Large intestine (tissue), 12 donors: ENCODE measurements at places on chromosomes 1 and 21. TPM values are rescaled to one million over a fixed set of nuclear protein-coding genes. Genes with fewer than 3 reads are reported as not detected.

Gene ADORA1
- polyA plus RNA-seq, result 0.55 TPM

Gene RGS8
- polyA plus RNA-seq, result 0.19 TPM

Gene CRTC2
- 37.9 TPM for polyA plus RNA-seq

Gene PIGR
- 23.7 TPM for polyA plus RNA-seq

Gene LMX1A
- 1.3 TPM for polyA plus RNA-seq

Gene SNRPE
- 150 TPM for polyA plus RNA-seq

Gene UCK2
- polyA plus RNA-seq, result 22.5 TPM

Gene MTOR
- 27.5 TPM for polyA plus RNA-seq

Gene SFN
- 6.9 TPM for polyA plus RNA-seq

Gene ZNF683
- 0.27 TPM for polyA plus RNA-seq

Gene LAMC2
- polyA plus RNA-seq, result 33.4 TPM

DNA sequence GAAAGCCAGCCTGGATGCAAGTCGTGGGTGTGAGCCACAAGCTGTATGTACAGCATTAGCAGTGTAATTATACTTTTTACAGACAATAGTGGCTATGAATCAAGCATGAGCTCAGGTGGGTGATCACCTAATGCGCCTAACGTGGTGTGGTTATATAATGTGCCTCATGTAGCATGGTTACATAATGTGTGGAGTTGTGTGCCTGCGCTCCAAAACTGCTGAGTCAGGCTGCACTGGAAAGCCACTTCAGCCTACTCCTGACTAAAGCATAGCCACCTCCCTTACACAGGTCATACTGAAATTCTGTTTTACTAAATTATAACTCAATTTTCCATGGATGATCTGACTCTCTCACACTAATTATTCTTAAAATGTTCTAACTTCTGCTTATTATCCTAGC, 69.8 kb downstream of the KCNT2 start:
- no peak for DNase-seq

- peak; percentile 66 for DNase-seq
Measured at GRCh38 chr1:61204528-61204927, 122.2 kb downstream of the NFIA start.

GRCh38 chr1:178644308-178645120, 80.5 kb upstream of the RALGPS2 start:
- DNase-seq, result peak; percentile 54

DNA sequence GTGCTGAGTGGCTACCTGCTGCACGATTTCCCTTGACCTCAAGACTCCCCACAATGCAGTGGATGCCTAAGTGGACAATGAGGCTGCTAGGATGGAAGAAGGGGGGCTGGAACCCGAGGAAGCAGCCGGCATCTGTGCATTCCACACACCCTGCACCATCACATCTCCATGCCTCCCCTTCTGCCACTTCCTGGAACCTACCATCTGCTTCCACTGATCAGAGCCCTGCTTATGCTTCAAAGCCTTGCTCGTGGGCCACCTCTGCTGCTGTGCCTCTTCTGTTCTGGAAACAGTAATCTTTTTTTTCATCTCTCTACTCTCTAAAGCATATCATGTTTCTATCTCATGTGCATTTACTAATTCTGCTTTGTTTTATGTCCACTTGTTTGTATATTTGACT, 66.2 kb upstream of the WDR26 start:
- no peak for DNase-seq

DNA sequence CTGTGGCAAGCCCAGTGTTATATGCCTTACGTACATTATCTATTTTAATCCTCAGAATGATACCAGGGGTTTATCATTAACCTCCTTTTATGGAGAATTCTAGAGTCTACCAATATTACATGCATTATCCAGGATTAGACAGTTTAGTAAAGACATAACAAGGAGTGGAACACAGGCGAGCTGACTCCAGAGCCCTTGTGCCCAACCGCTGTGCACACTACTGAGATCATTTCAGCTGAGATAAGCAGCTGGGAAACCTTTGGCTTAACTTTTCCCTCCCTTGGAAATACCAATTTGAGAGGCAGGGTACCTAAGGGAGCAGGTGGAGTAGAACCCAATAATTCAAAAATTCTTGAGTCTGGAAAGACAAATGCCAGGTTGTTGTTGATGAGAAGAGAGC, 59.8 kb upstream of the ATP1B1 start:
- peak; percentile 57 for DNase-seq

GRCh38 chr1:218553197-218553596, 208.1 kb downstream of the TGFB2 start:
- no peak for DNase-seq

- DNase-seq, result peak; percentile 36
Measured at GRCh38 chr1:201149400-201149799, 4.9 kb downstream of the TMEM9 start.

DNA sequence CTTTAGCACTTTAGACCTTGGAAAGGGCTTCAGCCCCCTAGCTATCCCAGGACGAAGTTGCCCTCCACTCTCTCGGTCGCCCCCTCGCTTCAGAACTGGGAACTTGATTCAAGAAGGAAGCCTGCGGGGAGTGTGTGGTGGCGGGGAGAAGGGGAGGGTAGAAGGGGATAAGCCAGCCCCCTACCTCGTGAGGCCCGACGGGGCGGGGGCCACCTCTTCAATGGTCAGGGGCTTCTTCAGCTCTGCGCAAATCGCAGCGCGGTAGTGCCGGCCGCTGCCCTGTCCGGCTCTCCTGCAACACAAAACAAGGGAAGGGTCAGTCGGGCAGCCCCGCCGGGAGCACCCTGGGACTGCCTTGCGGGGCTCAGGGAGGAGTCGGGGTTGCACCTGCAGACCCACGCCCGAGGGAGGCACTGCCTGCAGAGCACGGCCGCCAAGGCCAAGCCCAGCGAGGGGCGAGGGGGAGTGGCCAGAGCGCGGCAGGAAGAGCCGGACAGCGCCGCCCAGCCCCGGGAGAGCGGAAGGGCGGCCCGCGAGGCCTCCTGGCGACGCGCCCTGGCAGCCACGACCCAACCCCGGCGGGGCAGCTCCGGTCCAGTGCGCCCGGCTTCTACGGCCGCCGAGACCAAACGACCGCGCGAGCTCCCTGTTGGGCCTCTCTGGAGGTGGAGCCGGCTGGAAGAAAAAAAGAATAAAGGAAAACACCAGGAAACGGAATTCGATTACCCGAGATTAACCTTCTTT, 56.2 kb upstream of the RASAL2 start:
- DNase-seq, result peak; percentile 88

DNA sequence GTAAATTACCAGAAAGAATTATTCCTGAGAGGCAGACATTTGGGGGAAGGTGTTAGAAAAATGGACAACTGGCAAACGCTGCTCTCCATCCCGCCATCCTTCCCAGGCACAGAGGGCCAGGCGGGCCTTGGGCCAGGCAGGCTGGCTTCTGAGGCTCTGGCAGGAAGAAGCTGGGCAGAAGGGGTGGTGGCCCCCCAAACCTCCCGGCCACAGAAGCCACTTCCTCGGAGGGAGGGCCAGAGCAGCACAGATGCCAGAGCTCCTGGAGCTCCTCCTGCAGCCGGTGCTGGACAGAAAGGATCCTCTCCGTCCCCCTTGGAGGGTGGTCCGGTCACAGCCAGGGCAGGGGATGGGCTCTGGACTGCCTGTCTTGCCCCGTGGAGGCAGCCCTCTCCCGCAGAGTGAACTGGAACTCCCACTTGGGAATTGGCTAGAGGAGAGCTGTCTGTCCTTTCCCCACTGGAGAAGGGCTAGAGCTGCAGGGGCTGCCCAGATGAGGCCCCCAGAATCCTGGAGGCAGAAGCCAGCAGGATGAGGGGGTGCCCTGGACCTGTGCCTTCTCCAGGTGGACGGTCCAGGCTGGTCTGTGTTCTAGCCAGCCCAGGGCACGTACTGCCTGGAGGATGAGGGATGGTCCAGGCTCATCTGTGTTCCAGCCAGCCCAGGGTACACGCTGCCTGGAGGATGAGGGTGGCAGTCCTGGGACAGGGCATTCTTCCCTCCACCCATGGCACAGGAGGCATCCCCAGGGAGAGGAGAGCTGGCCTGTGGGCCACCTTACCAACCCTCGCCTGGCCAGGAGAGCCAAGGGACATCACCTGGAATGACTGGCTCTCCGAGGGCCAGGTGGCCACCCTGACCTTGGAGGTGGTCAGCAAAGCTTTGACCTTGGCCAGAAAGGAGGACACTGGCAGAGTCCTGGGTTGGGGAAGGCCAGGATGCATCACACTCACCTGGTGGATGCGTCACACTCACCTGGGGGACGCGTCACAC, 47.4 kb upstream of the ACTRT2 start:
- no peak for DNase-seq

DNA sequence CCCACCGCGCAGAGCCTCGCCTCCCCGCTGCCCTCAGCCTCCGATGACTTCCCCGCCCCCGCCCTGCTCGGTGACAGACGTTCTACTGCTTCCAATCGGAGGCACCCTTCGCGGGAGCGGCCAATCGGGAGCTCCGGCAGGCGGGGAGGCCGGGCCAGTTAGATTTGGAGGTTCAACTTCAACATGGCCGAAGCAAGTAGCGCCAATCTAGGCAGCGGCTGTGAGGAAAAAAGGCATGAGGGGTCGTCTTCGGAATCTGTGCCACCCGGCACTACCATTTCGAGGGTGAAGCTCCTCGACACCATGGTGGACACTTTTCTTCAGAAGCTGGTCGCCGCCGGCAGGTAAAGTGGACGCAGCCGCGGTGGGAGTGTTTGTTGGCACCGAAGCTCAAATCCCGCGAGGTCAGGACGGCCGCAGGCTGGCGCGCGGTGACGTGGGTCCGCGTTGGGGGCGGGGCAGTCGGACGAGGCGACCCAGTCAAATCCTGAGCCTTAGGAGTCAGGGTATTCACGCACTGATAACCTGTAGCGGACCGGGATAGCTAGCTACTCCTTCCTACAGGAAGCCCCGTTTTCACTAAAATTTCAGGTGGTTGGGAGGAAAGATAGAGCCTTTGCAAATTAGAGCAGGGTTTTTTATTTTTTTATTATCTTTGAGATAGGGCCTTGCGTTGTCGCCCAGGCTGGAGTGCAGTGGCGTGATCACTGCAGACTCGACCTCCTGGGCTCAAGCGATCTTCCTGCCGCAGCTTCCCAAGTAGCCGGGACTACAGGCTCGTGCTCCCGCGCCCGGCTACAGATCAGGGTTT, at the start of gene PMF1:
TSS of gene PMF1 (plus strand) at position 175 of the 811 bp plus-strand sequence. CDS start at position 184, 9 bp downstream.
- DNase-seq, result peak; percentile 96

DNA sequence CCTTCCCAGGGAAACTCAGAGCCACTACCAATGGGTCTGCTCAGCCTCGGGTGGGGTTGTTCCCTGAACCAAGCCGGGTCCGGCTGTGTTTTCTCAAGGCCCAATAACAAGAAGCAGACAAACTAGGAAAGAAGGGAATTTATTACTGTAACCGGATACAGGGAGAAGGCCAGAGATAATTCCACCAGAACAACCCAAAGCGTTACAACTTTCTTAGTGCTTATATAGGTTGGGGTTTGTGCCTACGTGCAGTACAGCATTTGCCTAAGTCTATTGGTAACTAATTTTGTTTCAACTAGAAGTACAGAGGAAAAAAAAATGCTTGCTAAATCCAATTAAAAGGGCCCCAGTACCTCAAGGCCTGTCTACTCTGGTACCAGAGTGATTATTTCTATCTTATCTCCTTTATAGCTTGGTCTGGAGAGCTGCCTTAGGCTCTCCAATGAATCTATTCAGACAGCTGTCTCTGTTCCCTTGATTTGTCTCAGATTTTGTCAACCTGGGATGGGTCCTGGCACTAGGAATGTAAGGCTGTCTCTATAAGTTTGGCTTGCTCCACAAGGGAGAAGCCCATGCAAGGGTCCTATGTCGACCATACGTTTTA, 57.3 kb upstream of the CCDC190 start:
- DNase-seq, result no peak

- peak; percentile 63 for DNase-seq
Measured at GRCh38 chr1:21633992-21634805, 35.0 kb downstream of the RAP1GAP start.

DNA sequence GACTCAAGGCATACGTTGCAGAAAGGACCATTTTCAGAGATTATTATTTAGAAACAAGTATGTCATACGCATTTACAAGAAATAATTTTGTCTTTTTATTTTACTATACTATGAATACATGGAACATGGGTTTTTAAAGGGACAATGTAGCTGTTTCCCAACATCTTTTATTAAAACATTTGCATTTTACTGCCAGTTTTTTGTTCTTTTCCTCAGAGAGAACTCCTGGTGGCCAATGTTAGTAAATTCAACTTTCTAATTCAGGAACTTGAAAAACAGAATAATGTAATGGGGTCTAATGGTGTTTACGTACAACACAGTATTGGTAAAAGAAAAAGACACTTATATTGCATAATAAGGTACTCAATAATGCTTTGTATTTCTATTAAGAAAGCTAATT, 14.9 kb downstream of the PRDM2 start:
- DNase-seq, result no peak

- DNase-seq, result peak; percentile 82
Measured at GRCh38 chr1:22416555-22417454, 34.8 kb upstream of the ZBTB40 start.

DNA sequence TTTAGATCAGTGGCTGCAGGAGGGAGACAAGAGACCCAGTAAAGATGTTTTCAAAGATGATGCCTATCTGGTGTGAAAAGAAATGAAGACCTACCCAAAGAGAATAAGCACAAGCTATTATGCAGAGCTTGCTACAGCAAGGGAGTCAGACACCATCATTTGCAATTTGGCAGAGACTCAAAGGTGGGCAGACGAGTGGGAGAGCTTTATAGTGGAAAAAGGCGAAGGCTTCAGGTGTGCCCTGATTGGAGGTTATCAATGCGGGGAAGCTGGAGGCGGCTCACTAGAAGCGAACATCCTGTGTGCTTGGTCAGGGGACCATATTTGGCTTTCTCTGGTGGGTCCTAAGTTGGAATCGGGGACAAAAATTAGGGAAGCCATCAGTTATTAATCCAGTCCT, 183.8 kb downstream of the DISC1 start:
- no peak for DNase-seq

- DNase-seq, result no peak
Measured at GRCh38 chr21:34702341-34703170, 33.8 kb downstream of the CLIC6 start.

DNA sequence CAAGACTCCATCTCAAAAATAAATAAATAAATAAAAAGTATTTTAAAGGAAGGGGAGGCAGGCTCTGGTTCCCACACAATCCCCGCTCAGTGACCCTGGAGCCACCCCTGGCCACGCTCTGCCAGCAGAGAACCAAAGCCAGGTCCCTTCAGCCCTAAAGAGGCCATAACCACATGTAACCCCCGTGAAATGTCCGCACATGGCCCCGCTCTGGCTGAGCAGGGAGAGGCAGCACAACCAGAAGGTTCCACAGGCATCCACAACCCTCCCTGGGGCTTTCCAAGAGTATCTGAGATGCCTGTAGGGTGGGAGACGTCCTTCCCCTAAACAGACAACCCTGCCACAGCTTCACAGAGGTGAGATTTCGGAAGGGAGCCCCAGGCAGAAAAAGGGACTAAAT, 1.4 kb upstream of the ARF1 start:
- no peak for DNase-seq

DNA sequence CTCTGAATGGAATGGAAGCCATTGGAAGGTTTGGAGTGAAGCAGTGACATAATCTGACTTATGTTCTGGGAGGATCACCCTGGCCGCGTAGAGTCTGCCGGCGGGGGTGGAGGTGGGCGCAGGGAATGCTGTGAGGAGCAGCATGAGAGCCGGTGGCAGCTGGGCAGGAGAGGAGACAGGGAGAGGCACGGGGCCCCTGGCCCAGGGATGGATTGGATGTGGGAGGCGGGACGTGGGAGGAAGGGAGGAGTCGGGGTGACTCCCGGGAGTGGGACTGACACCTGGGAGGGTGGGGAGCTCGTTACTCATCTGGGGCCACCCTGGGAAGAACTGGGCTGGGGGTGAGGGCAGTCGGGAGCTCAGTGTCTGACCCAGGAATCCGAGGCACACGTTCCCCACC, 10.4 kb upstream of the KCNAB2 start:
- DNase-seq, result no peak
